ENCODE measurements at places on chromosomes 12 and 14.

DNA sequence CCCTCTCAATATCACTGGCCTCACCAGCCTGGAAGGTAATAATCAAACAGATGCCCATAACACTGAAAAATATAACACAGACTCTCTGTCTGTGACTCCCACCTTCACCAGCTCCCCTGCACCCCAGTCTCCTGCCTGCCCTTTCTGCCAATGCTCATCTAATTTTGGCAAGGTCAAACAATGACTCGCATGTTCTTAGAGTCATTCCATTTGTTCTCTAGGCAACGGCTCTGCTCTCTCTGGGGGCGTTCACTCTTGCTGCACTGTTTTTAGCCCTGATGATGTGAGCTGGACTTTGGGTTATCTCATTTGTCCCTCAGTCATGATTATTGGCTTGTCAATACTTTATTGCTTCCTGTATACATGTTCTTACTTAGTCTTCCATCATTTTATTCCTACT, 691.8 kb downstream of the FLRT2 start:
- peak; percentile 19 for DNase-seq

GRCh38 chr14:91244501-91244901, at the start of gene GPR68:
Gene GPR68 (minus strand): TSS chr14:91244704. CDS start chr14:91235050, 9,654 bp downstream.
- peak; percentile 69 for DNase-seq

DNA sequence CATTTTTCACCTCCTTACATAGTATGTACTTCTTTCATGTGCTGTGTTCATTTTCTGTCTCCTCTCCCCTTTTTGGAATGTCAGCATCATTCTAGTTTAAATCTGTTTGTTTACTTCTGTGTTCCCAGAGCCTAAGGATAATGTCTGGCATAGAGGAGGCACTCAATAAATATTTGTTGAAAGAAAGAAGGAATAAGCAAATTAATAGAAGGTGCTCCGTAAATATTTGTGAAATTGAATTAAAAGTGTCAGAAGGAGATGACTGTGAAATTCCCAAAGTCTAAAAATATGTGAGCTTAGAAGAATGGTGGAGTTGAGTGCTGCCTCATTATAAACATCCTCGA, 3.3 kb upstream of the CDKN1B start:
- no peak for DNase-seq

DNA sequence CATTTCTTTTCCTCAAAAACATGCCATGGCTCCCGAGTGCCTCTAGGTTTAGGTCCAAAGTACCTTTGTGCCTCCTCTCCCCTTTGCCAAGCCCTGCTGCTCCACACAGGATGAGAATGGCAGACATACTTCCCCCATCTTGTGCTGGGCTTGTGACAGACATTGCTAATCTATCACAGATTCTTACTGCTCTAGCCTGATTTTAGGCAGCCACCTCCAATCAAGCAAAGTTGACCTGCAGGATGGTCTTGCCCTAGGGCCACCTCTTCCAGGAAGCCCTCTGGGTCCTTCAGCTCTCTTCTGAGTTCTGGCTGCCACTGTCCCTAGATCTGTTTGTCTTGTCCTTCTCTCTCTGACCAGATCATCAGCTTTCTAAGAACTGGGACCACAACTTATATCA, 20.5 kb downstream of the FOXN4 start:
- DNase-seq, result no peak

GRCh38 chr12:24062642-24063245, 113.3 kb upstream of the SOX5 start:
- peak; percentile 25 for DNase-seq

DNA sequence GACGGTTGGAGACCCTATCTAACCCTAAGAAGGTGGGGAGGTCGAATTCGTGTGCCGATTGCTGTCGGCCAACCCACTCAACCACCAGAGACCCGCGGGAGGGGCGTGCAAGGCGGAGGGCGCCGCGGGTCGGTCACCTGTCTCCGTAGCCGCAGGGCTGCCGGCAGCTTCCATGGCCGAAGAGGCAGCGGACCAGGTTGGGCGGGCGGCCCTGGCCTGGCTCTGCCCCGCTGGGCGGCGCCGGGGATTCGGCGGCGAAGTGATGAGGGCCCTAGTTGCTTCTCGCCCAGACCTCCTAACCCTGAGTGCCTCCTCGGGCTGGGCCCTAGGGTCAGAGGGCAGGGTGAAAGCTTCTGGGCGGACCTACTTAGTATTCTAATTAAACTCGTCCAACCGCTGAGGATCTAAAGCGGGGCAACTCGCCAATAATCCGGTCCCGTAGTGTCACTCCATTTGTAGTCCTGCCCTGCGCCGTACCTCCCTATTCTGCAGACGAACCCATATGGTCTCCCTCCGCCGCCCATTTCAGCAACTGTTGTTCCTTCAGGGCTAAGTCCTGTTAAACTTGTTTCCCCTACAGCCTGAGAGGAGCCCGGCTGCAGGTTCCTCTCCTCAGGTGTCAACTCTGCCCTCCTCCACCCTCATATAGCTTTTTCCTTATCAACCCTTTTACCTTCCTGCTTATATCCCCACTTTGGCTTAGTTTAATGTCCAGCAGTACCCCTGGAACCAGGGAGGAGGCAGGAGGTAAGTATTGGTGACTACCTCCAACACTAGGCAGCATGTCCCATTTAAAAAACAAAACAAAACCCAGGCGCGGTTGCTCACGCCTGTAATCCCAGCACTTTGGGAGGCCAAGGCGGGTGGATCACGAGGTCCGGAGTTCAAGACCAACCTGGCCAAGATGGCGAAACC, at the start of gene PYM1:
TSS of gene PYM1 (minus strand) at position 307 of the 915 bp plus-strand sequence. CDS start at position 174, 133 bp downstream.
- DNase-seq, result peak; percentile 51

- no peak for DNase-seq
Measured at GRCh38 chr12:31589598-31589903, 1.4 kb downstream of the DENND5B start.

DNA sequence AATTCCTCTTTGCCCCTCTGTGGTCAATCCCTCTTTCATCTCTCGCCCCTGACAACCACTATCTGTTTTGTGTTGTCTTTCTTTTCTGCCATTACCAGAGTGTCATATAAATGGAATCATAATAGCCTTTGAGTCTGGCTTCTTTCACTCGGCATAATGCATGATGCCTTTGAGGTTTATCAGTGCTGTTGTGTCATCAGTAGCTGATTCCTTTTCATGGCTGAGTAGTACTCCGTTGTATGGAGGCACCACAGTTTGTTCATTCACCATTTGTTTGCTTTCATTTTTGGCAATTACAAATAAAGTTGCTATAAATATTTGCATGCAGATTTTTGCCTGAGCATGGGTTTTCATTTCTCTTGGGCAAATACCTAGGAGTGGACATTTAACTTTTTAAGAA, 47.2 kb downstream of the WSCD2 start:
- no peak for DNase-seq

DNA sequence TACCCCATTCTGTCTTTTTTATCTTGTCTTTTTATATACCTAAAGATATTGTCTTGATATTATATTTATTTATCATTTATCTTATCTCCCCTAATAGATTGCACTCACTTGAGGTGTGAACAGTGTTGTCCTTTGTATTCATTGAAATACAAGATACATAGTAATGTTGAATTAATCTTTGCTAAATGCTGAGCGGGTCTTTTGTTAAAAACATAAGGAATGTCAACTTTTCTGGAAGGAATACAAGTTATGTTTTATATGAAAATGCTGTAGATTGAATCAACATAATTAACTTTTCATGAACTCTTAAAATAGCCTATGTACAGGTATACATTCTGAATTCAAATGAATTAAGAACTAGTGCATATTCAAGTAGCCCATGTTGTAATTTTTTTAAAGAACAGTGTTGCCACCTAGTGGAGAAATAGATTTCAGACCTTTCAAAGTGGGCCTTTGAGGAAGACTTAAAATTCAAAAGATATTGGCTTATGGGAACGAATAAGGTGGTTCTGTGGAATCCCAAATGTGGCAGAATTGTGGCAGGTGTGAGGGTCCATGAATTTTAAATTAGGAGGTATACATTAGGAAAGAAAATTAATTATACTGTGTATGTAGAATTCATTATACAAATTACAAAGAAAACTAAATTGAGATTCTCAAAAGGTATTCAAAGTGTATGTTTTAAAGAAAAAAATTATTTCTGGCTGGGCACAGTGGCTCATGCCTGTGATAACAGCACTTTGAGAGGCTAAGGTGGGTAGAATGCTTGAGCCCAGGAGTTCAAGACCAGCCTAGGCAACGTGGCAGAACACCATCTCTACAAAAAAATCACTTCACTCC, 19.1 kb downstream of the BBOF1 start:
- peak; percentile 61 for DNase-seq

DNA sequence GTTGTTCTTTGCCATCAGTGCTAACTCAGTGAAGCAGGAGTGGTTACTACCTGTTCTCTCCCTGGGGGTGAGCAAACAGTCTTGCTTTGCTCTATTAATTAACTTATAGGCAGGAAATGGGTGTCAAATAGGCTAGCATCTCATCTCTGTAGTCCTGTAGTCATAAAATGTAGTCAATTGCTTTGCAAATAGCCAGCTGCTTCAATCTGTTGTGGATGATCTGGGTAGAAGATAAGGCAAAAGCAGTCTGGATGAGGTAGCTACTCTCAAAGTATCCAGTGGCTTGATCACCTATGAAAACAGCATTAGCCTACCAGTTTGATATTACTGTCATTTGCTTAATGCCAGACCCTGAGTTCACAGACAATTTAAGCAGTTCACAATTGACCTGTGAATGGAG, 369.0 kb upstream of the TMTC1 start:
- DNase-seq, result no peak

- no peak for DNase-seq
Measured at GRCh38 chr12:119011231-119011630, 29.9 kb downstream of the SRRM4 start.

- DNase-seq, result peak; percentile 70
Measured at GRCh38 chr12:69639400-69640016, 28.8 kb upstream of the LRRC10 start.

DNA sequence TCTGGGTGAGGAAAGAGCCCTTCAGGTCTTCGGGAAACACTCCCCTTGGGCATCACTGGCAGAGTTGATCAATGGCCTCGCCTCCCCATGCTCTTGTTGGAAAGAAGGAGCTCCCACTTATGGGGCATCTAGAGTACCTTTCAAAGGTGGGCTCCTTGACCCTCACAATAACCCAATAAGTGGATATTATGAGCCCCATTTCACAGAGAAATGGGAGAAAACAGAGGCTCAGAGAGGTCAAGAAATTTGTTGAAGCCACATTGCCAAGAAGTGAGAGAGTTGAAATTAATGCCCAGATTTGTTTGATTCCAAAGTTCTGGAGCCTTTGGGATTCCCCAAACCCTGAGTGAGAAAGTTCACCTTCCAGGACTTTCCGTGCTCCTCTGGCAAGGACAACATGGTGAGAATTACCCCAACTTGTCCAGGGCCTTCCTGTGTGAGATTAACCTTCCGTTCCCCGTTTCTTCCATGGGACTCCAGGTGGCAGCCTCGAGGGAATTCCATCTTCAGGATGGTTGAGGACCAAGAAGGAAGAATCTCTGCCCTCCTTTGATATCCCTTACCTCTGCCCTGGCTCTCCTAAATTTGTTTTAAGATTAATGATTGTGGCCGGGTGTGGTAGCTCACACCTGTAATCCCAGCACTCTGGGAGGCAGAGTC, 7.5 kb upstream of the CHD4 start:
- DNase-seq, result no peak

DNA sequence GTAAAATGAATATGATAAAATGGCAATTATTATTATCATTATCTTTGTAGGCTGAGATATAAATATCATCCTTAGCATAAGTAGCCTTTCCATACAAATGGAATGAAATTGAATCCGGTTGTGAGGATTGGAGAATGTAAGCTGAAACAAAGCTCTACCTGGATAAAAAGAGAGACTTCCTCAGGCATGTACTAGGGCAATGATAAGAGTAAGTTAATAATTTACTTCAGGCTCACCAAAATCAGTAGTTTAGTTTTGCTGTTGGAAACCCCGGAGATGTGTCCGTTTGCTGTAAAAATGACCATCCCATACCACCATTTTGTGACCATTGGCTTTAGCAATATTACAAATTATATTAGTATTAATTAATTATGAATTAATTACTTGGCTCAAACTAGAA, 96.3 kb downstream of the C12orf75 start:
- no peak for DNase-seq

- DNase-seq, result no peak
Measured at GRCh38 chr12:5505116-5505515, 73.2 kb downstream of the NTF3 start.

GRCh38 chr12:23060161-23060560, 435.2 kb downstream of the ETNK1 start:
- DNase-seq, result no peak

DNA sequence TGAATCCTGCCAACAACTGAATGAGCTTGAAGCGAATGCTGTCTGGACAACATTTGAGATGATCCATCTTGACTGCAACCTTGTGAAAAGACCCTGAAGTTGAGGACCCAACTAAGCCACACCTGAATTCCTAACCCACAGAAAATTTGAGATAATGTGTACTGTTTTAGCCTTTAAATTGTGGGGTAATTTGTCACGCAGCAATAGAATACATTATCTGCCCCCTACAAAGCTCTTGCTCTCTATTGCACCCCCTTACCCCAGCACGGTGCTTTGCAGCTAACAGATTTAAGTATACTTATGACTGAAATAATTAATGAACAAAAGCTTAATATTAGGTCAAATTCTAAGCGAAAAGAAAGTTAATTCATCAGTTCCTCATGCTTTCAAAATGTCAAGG, 1.6 kb downstream of the POLE2 start:
- DNase-seq, result no peak

DNA sequence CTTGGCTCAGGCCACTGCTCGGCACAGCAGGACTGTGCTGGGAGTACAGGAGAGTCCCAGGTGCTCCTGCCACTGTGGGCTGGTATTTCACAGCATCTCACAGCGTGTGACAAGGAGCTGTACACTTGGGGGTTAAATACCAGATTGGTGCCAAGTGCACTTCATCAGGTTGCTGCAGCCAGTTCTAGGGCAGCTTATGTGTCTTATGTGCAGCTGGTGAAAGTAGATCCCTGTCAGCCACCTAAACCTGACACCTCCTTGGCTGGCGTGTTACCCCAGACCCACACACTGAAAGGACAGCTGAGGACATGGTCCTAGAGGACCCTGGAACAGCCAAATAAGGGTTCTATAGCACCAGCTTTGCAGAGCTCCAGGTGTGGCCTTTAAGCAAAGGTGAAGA, 18.9 kb downstream of the PLEKHH1 start:
- no peak for DNase-seq

DNA sequence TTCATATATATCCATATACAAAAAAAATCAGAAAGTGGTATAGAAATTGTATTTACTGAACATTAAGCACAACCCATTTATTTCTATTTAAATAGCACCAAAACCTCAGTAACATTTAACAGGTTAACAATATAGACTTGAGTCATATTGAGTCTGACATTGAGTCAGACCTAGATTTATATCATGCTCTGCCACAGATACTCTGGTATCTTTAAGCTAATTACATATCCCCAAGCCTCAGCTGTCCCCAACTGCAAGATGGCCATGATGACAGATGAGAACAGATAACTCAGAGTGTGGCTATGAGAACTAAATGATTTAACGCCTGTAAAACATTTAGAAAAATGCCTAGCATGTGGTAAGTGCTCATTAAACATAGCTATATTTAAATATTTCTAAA, 40.3 kb downstream of the IFNG start:
- no peak for DNase-seq

- DNase-seq, result no peak
Measured at GRCh38 chr12:53338916-53339315, 2.8 kb upstream of the SP7 start.
